ENCODE measurements at places on chromosomes 6 and 20. TPM values are rescaled to one million over a fixed set of nuclear protein-coding genes. Genes with fewer than 3 reads are reported as not detected.

Gene SYNDIG1
- not detected for total RNA-seq

Gene MRAP2
- 0.38 TPM for total RNA-seq

Gene FILIP1
- total RNA-seq = not detected

Gene MUC22
- not detected for total RNA-seq

Gene SMIM26
- total RNA-seq = 20.9 TPM

Gene ADGRF4
- total RNA-seq = 7.3 TPM

Gene C6orf15
- not detected for total RNA-seq

Gene RAMACL
- total RNA-seq = 2.2 TPM

Gene LY6G6F
- not detected for total RNA-seq

Gene CBLN4
- not detected for total RNA-seq

Gene BHLHE23
- not detected for total RNA-seq

Gene SNAP25
- 0.73 TPM for total RNA-seq
